ENCODE measurements at places on chromosomes 2 and 18. TPM values are rescaled to one million over a fixed set of nuclear protein-coding genes. Genes with fewer than 3 reads are reported as not detected.

- DNase-seq: no peak
Observed at GRCh38 chr2:28628987-28629386, 122.6 kb upstream of the PPP1CB start.

GRCh38 chr18:35786365-35787042 lies 186.0 kb upstream of the RMP24 start:
- no peak for DNase-seq

The ADAM23 gene
- 2.0 TPM for total RNA-seq

- DNase-seq: no peak
Observed at GRCh38 chr2:7665880-7666279, 748.7 kb downstream of the RNF144A start.

The CPLX4 gene
- total RNA-seq: not detected

GRCh38 chr2:83340424-83340823 lies 1118.7 kb downstream of the SUCLG1 start:
- no peak for DNase-seq

The IMPA2 gene
- total RNA-seq: 72.4 TPM

GRCh38 chr18:5998907-5999306 lies 103.6 kb upstream of the TMEM200C start:
- no peak for DNase-seq

DNA sequence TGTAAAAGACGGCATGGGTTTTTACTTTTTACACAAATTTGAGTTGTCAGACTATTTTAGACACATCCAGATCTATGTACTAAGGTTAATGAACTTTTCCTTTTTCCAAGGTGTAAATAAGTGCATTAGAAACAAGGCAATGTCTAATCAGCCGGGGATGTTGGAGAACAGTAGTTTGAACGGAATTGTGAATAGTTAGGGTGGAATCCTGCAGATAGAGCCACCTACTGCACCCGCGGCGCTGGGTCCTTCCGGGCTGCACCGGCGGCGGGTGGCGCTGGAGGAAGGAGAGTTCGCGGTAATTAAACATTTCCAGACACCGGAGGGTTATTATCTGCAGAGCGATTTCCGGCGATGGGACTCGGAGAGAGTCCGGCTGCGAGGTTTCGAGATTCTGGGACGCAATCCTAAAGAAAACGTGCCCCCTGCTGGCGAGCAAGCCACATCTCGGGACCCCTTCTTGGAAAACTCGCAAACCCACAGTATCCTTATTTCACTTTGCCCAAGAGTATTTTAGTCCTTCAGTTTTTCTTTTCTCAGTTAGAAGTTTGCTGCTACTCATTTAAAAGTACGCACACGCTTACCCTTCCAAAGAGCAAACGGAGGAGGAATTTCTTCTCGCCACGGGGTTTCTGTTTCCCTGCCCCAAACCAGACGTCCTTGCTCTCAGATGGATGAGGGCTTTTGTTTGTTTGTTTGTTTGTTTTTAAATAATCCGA lies 4.5 kb upstream of the OSR1 start:
- peak; percentile 90 for DNase-seq

DNA sequence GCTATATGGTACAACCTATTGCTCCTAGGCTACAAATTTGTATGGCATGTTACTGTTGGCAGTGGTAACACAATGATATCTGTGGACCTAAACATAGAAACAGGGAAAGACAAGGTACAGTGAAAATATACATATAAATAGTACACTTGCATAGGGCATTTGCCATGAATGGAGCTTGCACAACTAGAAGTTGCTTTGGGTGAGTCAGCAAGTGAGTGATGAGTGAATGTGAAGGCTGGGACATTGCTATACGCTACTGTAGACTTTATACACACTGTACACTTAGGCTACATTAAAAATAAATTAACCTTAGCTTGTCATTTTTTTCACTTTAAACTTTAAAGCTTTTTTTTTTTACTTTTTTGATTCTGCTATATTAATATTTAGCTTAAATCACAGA lies 500.0 kb upstream of the SETBP1 start:
- no peak for DNase-seq

The SPR gene
- total RNA-seq: 48.3 TPM

- DNase-seq: peak; percentile 66
Observed at GRCh38 chr2:231708773-231709635, 679 bp downstream of the PTMA start.

DNA sequence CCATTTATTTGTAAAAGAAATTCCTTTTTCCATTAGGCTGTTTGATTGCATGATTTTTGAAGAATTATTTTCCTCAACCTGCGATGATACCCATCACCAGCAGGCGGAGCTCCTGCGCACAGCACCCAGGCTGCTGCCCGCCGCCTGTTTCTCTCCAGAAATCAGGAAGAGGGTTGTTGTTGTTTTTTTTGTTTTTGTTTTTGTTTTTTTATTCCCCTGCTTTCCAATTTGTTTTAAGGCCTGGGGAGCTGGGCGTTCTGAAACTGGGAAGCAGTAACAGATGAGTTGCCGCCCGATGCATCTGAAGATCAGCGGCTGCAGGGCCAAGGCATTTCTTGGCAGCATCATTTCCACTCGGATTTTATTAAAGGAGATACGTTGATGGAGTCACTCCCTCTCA lies 132.1 kb downstream of the MBP start:
- peak; percentile 69 for DNase-seq

The GAD1 gene
- 0.50 TPM for total RNA-seq

DNA sequence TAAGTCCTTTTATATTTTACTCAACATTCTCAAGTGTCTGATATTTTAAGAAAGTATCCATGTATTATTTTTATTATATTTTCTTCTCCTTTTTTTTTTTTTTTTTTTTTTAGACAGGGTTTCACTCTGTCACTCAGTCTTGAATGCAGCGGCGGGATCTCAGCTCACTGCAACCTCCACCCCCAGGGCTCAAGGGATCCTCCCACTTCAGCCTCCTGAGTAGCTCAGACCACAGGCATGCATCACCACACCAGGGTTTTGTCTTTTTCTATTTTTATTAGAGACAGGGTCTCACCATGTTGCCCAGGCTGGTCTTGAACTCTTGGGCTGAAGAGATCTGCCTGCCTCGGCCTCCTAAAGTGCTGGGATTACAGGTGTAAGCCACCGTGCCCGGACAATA lies 212.1 kb downstream of the TCF4 start:
- no peak for DNase-seq

DNA sequence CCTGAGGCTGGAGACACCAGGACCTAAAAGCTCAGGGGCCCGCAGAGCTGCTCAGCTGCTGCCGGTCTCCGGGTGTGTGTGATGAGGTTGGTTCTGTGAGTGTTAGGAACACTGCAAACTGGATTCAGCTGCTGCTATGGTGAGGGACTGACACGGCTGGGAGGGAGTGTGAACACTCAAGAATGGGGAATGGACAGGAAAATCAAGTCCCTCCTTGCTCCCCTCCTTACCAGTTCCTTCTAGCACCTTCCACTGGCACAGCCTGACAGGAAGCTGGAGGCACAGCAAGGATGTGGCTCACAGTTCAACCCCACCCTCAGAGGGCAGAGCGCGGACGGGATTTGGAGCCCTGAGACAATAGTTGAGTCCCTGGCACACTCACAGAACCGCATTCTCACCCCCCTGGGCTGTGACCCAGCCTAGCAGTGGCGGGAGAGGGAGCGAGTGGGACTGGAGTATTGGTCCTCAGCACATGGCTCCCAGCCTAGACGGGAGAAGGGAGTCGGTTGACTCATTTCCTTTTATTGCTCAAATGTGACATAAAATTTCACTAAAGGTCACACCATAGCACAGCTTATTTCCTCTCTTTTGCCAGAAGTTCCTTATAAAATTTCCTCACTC lies 42.5 kb downstream of the LRRC30 start:
- DNase-seq: peak; percentile 20

All from hepatocyte (in vitro differentiated cells).